Stimulated activated CD8-positive, alpha-beta memory T cell treated with anti-CD3 and anti-CD28 coated beads, Interleukin-2, amount 100 ng/mL, for 1 hour (primary cell): ENCODE measurements at places on chromosomes 7 and 10.

DNA sequence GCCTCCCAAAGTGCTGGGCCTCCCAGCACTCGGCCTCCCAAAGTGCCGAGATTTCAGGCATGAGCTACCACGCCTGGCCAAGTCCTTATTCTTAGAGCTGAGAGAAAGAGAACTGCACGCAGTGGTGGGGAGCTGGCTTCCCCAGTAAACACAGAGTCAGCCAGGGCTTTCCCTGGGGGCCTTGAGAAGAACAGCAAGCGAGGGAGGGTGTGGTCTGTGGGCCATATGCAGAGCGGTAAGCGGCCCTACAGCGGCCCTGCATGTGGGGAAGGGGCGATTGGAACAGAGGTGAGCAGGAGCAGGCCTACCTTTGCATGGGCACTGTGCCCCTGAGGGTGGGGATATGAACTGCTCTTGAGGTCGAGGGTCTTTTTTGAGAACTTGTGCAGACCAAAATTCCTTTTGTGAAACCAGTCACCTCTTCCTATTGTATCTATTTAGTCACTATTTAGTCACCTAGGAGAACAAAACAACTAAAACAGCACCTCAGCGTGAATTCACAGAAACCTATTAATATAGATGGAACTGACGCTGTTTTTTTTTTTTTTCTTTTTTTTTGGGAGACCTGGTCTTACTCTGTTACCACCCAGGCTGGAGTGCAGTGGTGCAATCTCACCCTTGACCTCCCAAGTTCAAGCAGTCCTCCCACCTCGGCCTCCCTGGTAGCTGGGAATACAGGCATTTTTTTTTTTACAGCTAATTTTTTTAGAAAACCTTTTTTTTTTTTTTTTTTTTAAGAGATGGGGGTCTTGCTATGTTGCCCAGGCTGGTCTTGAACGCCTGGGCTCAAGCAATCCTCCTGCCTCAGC is 36.9 kb upstream of the SH2D4B start:
- no peak for DNase-seq

- no peak for DNase-seq
Observed at GRCh38 chr10:4357911-4358310, 468.1 kb upstream of the AKR1E2 start.

DNA sequence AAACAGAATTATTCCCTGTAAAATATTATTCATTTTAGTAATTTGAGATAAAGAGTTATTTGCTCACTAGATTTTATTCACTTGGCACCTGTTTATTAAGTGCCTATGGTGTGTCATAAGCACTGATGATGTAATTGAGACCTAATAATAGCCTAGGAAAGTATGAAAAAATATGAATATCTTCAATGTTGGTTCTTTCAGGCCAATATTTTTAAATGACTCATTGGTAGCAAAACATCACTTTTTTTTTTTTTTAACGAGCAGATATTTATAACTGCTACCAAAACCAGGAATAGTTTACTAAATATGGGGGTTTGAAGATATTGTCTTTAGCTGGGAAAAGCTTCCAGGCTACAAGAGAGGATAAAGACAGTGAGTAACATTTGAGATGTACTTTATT is 228.0 kb downstream of the PRKG1 start:
- no peak for DNase-seq

DNA sequence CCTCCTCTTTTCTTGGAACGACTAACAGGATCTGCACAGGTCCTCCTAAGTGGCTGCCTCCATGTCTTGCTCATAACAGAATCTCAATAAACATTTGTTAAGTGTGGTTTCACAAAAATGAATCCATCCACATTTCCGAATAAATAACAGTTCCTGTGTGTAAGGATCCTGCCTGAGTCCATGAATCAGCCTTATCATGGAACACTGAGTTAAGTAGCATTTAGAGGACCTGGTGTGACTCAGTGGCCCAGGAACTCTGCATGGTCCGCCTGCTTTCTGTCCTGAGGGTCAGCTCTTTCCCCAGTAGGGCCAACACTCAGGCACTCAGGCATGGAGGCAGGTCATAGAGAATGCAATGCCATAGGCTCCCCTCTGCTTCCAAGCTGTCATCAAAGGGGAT is 15.8 kb upstream of the C10orf90 start:
- no peak for DNase-seq

DNA sequence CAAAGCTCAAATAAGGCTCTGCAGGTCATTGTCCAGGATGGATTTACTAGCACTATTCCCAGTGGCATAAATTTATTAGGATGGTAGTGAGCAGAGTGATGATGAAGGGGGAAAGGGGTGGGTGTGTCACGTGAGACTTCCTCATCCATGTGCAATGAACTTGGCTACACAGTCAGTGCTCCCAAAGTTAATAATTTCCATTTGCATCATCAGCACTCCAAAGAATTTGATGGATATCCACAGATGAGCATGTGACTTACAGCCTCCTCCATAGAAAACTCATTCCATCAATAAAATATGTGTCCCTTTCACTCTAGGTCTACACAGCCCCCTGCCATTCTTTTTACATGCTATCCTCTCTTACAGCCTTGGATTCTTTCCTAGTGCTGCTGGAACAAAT is 142.6 kb upstream of the PLPP4 start:
- no peak for DNase-seq

DNA sequence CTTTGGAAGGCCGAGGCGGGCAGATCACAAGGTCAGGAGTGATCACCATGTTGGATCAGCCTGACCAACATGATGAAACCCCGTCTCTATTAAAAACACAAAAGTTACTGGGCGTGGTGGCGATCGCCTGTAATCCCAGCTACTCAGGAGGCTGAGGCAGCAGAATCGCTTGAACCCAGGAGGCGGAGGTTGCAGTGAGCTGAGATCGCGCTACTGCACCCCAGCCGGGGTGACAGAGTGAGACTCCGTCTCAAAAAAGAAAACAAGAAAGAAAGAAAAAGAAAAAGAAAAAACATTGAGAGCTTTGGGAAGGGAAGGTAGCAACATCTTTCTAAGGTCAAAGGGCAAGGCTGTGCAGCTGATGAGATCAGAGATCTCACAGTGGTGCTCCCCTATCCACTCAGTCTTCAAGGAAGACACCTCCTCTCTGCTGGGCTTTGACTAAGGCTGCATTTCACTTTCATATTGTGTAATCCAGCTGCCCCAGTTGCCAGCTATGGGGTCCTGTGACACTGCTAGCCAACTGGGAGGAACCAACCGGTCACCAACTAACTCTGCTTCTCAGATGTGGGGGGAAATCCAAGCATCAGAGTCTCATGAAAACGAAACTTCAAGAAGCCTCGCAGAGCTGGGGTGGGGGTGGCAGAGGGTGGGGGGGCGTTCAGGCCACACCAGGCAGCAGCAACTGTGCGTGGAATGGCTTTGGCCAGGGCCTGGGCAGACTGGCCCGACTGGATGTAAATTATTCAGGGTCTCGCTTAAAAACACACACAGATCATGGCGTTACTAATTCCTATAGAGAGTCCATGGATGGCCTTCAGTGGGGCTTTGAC is 1.5 kb downstream of the IL15RA start:
- DNase-seq: peak; percentile 20

- DNase-seq: no peak
Observed at GRCh38 chr10:34739915-34740314, 75.2 kb downstream of the PARD3 start.

GRCh38 chr10:5343979-5344378 is 20.8 kb upstream of the UCN3 start:
- DNase-seq: no peak

- peak; percentile 2 for DNase-seq
Observed at GRCh38 chr7:135801045-135801693, 52.6 kb upstream of the FAM180A start.

DNA sequence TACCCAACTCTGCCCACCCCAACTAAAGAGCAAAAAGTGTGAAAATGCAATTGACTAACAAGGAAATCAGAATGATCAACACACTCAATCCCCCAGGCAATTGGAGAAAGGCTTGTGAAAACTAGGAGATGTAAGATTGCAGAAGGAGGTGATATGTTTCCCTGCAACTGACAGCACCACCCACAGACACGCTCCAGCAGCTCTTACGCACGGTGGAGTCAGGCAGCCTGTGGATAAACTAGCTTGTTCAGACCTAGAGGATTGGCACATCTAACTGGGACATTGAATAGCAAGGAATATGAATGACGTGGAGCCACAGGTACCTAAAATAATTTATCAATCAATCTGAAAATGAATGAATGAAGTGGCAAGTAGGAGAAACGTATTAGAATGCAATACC is 125.7 kb upstream of the MYO3A start:
- no peak for DNase-seq

DNA sequence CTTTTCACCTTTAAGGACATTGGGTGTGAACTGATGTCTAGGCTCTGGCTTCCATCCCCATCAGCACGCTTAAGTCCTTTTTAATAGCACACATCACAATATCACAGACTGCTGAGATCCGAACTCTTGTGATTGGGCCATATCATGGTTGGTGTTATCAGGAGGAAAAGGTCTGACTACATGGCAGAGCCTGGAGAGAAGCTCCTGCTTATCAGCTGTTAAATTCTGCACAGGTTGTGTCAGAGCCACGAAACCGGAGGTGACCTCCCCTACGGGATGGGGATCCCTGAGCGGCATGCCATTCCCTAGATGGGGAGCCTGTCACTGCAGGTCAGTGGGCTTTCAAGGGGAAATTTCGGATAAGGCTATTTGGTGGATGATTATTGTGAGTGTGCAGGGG is 182.4 kb downstream of the INHBA start:
- DNase-seq: no peak

DNA sequence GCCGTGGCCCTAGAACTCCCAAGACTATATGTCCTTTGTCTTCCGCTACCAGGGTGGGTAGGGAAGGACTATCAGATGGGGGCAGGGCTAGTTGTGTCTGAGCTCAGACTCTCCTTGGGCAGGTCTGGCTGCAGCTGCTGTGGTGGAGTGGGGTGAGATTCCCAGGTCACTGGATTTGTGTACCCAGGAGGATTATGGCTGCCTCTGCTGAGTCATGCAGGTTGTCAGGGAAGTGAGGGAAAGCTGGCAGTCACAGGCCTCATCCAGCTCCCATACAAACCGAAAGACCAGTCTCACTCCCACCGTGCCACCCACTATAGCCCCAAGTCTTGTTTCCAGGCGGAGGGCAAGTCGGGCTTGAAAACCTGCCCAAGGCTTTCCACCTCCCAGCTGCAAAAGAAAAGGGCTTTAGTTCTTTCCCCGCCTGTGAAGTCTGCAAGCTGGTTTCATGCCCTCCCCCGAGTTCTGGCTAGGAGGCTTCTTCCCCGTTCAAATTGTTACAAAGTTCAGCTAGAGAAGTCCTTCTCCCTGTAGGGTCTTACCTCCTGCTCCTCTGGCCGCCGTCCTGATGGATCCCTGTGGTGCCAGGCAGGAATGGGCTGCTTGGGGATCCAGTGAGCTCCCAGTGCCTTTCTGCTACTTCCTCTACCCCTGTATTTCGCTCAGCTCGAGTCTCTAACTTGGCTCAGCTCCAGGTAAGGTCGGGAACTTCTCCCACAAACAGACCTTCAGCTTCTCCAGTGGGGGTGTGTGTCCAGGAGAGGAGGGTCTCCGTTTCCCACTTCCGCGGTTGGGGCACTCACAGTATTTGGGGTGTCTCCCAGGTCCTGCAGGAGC is 106.8 kb upstream of the FGL2 start:
- DNase-seq: no peak

DNA sequence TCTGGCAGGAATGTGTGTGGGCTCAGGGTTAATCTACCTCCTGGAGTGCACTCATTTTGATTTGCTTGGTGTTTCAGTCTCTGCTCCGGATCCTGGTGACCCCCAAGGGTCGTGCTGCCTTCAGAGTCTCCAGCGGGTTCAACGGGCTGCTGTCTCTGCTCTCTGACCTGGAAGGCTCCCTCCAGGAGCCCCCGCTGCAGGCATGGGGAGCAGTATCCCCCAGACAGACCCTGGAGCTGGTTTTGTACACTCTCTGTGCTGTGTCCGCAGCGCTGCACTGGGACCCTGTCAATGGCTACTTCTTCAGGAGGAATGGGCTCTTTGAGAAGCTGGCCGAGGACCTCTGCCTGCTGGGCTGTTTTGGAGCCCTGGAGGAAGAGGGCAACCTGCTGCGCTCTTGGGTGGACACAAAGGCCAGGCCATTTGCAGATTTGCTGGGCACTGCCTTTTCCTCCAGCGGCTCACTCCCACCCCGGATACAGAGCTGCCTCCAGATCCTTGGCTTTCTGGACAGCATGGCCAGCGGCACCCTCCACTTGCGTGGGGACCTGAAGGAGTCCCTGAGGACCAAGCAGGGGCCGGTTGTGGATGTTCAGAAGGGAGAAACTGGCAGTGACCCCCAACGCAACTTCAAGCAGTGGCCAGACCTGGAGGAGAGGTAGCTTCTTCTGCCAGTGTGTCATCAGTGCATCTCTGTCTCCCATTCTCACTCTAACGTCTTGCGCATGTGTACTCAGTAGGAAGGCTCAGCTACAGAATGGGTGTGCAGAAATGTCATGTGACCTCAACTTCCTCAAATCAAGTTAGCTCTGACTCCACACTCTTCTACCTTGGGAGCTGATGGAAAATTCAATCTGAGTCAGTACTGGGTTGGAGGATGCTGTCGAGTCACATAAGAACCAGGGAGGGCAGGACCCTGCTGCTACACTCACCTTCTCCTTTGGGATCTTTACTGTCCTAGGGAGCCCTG is 58.5 kb downstream of the WDFY4 start:
- no peak for DNase-seq

DNA sequence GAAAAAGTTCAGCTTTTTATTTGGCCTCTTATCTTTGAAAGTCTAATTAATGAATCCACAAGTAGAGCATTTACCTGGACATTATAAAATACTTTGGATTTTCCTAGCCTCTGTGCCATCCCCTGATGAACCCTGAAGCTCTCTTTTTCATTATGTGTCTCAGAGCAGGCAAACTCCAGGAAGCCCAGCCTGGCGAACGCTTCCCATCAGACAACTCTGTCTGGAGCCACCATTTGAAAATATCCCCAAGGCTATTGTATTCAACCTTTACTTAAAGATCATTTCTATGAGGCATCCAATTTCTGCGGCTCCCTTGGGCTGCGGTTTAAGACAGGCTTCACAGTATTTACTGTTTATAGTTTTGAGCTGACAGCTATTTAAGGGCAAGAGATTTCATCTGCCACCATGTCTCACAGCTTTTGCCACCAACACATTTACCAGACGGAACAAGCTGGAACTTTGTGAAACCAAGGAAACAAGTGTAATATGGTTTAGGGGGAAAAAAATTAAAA is 257.2 kb upstream of the GLI3 start:
- no peak for DNase-seq

- DNase-seq: peak; percentile 37
Observed at GRCh38 chr7:102431617-102432298, 1.6 kb upstream of the ORAI2 start.

- no peak for DNase-seq
Observed at GRCh38 chr10:21084700-21085099, 187.6 kb upstream of the NEBL start.
